ENCODE measurements at places on chromosomes 2 and 18.
A peak's percentile ranks its signal among the peaks of the same experiment; 100 is the strongest.

DNA sequence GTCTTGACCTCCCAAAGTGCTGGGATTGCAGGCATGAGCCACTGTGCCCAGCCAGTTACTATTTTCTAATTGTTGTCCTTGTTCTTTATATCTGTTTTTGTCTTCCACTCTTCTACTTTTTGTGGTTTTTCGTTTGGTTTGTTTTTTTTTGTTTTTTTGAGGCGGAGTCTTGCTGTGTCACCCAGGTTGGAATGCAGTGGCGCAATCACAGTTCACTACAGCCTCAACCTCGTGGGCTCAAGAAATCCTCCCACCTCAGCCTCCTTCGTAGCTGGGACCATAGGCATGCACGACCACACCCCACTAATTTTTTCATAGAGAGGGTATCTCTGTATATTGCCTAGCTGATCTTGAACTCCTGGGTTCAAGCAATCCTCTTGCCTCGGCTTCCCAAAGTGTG, 100.7 kb downstream of the EHBP1 start:
- DNase-seq: no peak

DNA sequence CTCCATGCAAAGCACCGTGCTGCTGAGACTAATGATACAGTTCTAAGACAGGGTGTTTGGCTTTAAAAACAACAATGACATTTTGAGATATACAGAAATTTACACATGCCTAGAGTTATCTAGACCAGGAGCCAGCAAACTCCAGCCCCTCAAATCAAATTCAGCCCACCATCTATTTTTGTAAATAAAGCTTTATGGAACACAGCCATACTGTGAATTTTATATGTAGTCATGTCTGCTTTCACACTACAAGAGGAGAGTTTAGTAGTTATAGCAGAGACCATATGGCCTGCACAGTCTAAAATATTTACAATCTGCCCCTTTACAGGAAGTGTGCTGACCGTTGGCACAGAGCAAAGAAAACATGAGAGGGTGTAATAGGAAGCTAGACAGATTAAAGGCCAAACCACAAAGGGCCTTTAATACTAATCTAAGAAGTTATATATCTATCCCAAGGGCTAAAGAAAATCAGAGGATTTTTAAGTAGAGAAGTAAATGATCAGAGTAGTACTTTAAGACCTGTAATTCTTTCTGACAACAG, 39.4 kb downstream of the NBAS start:
- no peak for DNase-seq

DNA sequence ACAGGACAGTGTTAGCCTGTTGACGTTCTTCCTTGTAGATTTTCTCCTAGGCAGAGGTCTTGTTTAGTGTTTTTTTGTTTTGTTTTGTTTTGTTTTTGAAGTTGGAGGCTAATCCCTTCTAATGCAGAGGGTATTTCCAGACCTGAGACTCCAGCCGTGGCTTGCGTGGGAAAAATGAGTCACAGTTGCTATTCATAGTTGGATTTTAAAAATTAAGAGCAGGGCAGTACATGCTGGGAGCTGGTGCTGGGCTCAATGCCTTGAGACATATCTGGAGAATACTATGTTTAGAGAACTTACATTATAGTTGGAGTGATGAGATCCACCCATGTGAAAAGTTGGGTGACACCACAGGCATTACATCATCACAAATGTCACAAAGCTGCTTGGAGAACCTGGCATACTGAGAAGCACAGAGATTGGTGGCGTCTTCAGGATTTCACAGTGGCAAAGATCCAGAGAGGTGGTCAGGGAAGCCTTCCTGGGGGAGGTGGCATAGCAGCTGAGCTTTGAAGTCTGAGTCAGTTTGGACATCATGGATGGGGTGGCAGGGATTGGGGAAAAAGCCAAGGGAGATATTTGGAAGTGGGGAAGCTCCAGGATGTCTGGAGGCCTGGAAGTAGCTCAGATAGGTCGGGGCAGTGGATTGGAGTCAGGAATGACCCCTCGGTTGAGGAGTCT, 249.4 kb downstream of the LOXHD1 start:
- no peak for DNase-seq

DNA sequence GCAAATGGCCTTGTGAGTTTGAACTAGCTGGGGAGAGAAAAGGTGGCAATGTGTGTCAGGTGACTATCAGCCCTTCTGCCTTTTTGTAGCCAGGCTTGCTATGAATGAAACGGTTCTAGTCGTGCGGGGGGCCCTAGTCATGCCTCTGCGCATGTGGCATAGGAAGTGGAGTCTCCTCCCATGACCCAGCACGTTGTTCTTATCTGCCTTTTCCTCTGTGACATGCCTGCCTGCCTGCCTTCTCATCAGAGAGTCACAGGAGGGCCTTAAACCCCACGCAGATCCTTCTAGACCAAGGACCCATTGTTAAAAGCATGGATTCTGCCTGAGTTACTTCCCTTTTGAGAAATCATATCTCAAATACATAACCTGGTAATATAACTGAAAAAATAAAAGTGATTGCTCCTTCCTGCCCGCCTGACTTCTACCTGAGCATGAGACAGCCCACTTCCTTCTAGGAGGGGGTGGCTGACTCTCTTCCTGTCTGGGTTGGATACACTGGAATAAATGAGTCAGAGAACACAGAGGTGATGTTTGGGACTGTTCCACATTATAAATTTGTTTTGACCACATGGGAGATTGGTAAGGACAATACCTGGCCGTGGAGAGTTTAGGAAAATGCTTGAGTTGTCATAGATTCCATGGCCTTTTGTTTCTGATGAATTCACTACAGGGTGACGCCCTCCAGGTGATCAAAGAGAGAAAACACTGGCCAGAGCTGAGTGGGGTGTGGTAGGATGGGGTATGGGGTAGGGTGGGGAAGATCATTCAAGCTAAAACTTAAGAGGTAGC, 49.8 kb downstream of the FBLN7 start:
- no peak for DNase-seq

GRCh38 chr2:147109291-147109690, 735.5 kb upstream of the ACVR2A start:
- no peak for DNase-seq

GRCh38 chr2:74367789-74368188, 12.3 kb downstream of the DCTN1 start:
- no peak for DNase-seq

DNA sequence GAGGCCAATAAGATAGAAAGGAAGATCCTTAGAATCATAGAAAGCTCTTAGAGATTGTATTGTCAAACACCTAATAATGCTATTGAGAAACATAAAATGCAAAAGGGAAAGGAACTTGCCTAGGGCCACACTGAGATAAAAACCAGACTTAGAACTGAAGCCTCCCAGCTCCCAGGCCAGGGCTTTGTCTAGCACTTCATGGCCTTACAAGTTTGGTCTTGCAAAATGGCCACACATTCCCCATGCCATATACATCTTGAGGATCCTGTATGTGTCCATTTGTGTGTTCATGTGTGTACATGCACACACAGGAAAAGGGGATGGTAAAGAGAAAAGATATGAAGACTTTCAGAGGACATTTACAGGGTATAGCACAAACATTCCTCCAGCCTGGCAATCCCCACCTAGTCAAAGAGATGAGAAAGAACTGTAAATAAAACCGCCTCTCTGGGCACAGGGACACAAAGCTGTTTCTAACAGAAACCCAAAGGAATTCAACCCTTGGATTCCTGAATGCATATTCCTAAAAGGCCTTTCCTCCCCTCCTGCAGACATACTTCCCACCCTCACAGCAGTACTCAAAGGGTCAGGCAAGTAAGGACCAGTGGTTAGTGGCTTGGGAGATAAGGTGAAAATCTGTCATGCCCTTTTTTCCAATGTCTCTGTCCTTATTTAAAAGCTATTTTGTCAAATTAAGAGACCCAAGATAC, 99.7 kb upstream of the KLHL29 start:
- no peak for DNase-seq

DNA sequence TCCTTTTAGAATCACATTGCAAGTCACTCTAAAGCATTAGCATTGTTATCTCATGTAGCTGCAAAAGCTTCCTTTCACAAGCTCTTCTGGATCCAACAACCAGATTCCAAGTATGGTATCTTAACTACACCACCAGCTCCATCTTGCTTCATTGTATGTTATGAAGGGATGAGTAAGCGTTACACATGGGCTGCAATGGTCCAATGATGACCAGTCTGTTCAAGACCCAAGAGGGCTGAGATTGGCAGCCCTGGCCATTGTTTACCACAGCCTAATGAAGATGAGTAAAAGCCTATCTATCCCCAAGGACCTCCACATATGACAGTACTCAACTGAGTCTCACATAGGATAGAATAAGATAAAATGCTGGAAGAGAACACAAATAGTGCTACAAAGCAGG, 6.3 kb downstream of the CFLAR start:
- no peak for DNase-seq

DNA sequence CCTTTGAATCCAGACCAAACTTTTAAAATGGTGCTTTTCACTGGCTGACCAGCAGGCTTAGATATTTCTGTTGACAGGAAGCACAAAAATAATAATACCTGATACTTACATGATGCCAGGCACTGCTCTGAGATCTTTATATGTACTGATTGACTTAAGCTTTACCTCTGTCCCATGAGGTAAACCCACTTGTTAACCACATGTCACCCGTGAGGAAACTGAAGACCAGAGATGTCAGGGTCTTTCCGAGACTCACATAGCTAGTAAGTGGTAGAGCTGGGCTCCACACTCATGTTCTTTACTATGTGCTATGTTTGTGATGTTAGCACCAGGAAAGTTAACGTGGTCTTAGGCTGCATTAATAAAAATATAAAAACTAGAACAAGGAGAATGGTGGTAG, 297.7 kb downstream of the PLCL1 start:
- DNase-seq: no peak

GRCh38 chr2:116223912-116224311, 1590.6 kb upstream of the DDX18 start:
- no peak for DNase-seq

- DNase-seq: no peak
Measured at GRCh38 chr2:102667072-102667471, 47.7 kb downstream of the SLC9A2 start.

- DNase-seq: no peak
Measured at GRCh38 chr18:55879331-55879730, 291.3 kb upstream of the TCF4 start.

DNA sequence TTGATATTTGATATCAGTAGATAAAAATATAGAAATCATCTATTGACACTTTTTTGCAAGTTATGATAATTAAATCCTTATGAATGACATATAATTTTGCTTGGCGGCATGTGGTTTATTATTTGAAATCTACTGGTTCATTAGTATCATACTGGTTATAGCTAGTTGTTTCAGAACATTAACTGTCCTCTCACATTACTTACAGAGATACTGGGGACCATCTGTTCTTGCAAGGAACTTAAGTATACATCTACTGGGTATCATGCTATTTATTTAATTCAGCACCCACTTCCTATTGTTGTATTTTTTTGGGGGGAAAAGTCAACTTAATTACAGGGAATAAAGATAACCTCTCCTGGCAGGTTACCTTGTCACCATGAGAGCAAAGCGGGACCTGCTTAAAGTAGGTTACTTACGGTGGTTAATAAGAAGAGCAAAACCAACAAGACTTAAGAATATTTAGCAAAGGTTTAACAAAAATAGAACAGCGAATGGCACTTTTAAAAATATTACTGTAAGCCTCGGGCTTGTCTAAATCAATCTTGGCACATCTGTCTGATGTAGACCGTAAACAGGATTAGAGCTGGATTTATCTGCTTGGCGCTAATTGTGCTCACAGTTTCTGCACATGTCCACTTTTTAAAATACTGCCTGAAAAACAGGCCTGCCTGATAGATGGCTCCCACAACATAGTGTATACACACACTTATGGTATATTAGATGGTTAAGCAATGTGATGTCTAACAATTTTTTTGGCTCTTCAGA, 41.8 kb downstream of the CERKL start:
- no peak for DNase-seq

DNA sequence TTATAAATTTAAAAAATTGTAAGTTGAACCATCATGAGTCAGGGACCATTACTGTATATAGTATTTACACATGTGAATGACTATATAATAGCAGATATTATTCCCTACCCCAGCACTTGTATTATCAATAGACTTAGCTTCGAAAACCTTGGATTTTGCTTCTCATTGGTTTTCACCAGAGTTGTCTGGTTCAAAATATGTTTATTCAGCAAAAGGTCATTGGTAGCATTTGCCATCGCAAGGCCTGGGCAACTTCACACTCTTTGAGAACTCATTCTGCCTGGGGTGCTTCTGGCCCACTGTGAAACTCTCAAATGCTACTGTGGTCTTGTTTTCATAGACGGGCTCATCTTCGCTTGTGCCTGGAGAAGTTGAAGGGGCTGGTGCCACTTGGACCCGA, 20.1 kb downstream of the MXD1 start:
- DNase-seq: no peak

DNA sequence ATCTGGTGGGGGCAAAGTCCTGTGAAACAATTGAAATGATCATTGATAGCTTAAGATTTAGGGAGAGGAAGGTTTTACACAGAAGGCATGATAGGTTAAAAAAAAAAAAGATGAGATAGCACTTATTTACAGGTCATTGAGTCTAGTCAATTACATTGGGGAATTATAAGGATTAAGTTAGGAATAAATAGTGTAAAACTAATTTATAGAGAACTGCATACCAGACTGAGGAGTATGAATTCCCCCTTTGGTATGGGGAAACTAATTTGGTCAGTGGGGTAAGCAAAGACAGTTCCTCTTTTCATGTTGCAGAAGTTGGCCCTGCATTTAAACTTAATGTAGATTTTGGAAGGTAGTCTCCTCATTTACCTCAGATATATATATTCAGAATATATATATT, 10.8 kb downstream of the GLS start:
- peak; percentile 65 for DNase-seq

DNA sequence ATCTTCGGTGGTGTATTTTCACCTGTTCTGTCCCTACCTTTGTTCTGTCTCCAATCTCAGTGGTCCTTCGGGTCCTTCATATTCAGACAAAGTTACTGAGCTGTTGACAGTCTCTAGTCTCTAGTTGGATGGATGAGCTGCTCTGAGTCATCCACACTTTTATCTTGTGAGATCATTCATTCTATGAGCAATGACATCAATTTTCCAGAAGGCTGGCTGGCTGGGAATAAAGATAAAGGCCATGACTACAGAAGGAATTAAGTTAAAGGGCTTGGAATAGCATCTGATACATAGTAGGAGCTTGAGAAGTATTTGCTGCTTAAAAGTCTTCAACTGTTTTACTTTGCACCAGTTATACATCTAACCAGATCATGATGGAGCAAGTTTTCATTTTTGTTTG, 43.1 kb upstream of the SLC39A10 start:
- DNase-seq: no peak

GRCh38 chr2:196149948-196150347, 21.4 kb downstream of the STK17B start:
- DNase-seq: no peak

Data from HL-60 (cell line).